Lung microvascular endothelial cell (primary cell): ENCODE measurements at places on chromosomes 11 and 22.

- DNase-seq = peak; percentile 90
Observed at GRCh38 chr22:36439481-36440271, 41.8 kb downstream of the TXN2 start.

- DNase-seq = no peak
Observed at GRCh38 chr11:16099343-16099900, 256.9 kb downstream of the SOX6 start.

- DNase-seq = peak; percentile 67
Observed at GRCh38 chr11:113289431-113290187, 24.8 kb upstream of the TTC12 start.

DNA sequence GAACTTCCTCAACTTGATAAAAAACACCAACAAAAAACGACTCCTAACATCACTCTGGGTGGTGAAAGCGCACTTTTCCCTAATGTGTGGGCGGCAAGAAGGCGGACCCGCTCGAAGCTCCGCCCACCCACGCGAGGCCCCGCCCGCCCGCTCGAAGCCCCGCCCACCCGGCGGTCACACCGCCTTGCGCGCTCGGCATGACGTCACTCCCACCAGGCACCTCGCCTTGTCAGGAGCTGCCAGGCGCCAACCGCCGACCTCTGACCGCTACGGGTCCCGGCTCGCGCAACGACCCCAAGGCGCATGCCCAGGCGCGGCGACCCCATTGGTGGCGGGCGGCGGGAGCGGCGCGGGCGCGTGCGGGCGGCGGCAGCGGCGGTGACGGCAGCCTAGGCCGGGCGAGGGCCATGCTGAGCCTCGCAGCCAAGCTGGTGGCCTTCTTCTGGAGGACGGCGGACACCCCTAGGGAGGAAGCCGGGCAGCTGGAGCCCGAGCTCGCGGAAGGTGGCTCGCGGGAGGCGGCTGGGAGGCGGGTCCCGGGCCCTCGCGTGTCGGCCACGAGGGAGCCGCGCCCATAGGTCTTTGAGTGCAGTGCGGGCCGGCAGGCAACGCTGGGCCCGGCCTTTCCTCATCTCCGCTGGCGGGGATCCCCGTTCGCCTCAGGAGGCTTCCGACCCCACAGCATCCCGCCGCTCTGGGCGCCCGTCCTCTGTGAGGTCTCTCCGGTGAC lies at the start of gene MOV10L1:
Gene MOV10L1 (plus strand): TSS at position 325 of the 730 bp plus-strand sequence. CDS start 83 bp downstream, at position 408.
- DNase-seq = peak; percentile 50

DNA sequence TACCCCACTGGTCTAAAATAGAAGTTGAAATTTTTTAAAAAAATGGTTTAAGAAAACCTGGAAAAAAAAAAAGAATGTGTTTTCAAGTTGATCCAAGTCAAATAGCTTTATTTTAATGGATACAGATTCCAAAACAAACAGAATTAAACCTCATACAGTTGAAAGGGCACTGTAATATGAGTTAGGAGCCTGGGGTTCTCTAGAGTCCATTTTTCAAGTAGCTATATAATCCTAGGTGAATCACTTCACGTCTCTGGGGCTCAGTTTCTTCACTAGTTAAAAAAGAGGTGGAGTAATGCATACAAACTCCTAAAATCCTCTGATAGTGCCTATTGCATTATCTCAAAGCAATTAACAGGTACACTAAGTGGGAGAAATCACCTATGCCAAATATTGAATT lies 132.9 kb downstream of the BBOX1 start:
- DNase-seq = no peak

DNA sequence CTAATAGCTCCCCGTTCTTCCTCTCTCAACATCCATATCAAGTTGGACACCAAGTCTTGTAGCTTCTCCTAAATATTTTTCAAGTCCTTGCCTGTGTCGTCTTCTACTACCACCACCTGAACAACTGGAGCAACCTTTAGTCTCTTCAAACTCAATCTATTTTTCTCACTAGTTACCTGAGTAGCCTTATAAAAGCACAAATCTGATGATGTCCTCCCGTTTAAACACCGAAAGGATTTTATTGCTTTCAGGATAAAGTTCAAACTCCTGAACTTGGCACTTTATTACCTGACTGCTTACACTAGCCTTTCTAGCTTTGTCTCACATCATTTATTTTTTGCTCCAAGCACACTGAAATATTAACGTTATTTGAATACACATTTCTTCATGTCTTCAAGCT lies 1.3 kb upstream of the PAK1 start:
- DNase-seq = no peak

GRCh38 chr11:128913806-128914205 lies 22.6 kb downstream of the KCNJ5 start:
- DNase-seq = no peak

- DNase-seq = no peak
Observed at GRCh38 chr11:117016246-117016645, 82.0 kb downstream of the SIK3 start.

DNA sequence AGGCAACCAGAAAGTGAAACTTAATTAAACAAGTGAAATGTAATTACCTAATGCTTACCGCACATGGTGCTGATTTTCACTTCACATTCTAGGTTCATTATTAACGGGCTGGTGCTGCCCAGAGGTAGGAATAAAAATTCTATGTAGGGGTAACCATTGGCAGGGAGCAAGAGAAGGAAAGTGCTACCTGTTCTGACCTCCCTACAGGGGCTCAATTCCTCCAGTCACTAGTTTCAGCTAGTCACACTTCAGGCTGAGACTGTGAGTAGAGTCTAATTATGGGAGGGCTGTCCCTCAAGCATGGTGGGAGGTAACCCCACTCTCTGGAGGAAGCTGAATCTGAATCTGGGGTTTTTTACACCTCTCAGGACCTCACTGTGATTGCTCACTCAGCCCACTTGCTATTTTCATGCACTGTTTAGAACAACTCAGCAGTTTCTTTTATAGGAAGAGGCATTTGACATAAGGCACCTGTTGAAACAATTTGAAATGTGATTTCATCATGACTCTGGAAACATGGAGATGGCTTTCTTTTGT lies 75.4 kb downstream of the MAML2 start:
- DNase-seq = no peak

- DNase-seq = peak; percentile 61
Observed at GRCh38 chr22:50298937-50299784, 8.3 kb downstream of the PLXNB2 start.

DNA sequence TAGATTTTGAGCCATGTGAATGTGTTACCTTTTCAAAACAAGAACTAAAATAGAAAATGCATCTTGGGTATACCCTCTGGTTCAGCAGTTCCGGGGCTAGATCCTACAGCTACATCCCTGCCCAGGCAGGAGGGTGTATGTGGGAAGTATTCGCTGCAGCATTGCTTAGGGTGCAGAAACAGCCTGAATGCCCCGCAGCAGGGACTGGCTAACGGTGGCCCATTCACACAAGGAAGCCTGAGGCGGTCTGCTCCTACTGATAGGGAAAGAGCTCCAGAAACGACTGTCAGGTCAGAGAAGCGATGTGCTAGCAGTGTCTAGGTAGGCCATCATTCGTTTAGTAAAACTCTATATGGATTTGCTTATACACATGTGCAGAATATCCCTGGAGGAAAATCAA lies 9.9 kb upstream of the RASL10A start:
- no peak for DNase-seq

DNA sequence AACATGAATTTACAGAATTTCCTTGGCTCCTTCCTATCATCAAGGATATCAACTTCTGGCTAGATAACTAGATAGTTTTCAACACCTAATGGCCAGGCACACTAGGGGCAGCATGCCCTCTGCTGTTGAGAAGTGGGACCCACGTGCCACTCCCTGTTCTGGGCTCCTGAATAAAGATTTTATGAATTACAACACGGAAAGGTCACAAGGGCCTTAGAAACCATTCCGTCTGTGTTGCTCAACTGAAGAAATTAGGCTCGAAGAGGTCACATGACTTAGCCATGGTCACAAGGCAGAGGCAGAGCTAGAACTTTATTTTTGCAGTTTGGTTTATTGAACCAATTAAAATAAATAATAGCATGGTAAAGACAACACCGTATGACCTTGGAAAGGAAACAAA lies 36.0 kb downstream of the PRCP start:
- peak; percentile 71 for DNase-seq

- no peak for DNase-seq
Observed at GRCh38 chr11:85301895-85302678, 325.1 kb downstream of the DLG2 start.

GRCh38 chr11:13899603-13900002 lies 62.9 kb upstream of the SPON1 start:
- no peak for DNase-seq
